ENCODE measurements at places on chromosomes 6 and 20. TPM values are rescaled to one million over a fixed set of nuclear protein-coding genes. Genes with fewer than 3 reads are reported as not detected.

The PHACTR3 gene
- total RNA-seq = not detected

The SNAI1 gene
- total RNA-seq = 0.75 TPM

The FNDC11 gene
- total RNA-seq = 0.55 TPM

The SULF2 gene
- 0.68 TPM for total RNA-seq

The ANGPT4 gene
- total RNA-seq = not detected

The SLC17A9 gene
- total RNA-seq = 40.9 TPM

The SOBP gene
- total RNA-seq = 1.2 TPM

The MICB gene
- 41.5 TPM for total RNA-seq

The SAMD10 gene
- 16.2 TPM for total RNA-seq

- DNase-seq = no peak
- peaks cover 9% of the 10 kb centered on the region for H3K4me1 ChIP-seq
- H3K4me3 ChIP-seq = no peak overlapping the region
- no peaks in the 10 kb centered on the region for H3K27me3 ChIP-seq
Observed at GRCh38 chr20:3226864-3227263, 12.1 kb downstream of the SLC4A11 start.

DNA sequence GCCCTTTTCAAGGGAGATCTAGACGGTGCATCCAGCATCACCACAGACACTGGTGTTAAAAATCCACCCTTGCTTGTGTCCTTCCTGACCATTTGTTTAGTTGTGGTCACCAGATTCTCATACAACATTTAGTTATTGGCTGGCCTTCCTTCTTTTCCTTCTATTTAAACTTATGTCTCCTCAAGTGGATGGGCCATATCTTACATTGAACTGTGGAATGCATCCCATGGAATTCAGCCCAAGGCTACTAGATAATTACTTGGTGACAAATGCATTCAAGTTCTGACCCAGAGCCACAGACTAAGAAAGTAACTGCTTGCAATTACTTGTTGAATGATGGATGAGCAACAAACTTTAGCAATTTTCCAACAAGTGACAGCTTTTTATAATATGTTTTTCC is 198.9 kb upstream of the SSTR4 start:
- no peak overlapping the region for H3K27ac ChIP-seq
- H3K27me3 ChIP-seq = no peaks in the 10 kb centered on the region
- H3K36me3 ChIP-seq = no peaks in the 10 kb centered on the region
- no peak for DNase-seq
- H3K4me3 ChIP-seq = no peak overlapping the region
- H3K4me1 ChIP-seq = no peaks in the 10 kb centered on the region

DNA sequence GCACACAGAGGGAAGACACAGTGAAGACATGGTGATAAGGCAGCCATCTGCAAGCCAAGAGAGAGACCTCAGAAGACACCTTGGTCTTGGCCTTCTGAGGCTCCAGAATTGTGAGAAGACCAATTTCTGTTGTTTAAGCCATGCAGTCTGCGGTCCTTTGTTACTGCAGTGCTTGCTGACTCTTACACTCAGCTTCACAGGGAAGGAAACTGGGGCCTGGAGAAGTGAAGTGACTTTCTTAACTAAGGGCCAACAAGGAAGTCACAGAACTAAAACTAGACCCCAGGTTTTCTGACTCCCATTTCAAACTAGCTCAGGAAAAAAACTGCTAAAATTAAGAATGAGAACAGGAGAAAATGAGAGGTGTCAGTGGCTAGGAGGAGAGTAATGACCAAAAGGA is 74.3 kb downstream of the TNFRSF21 start:
- peaks cover 2% of the 10 kb centered on the region for H3K27me3 ChIP-seq
- no peak for DNase-seq
- H3K27ac ChIP-seq = no peak overlapping the region
- H3K36me3 ChIP-seq = no peaks in the 10 kb centered on the region
- H3K4me3 ChIP-seq = no peak overlapping the region
- peaks cover 7% of the 10 kb centered on the region for H3K4me1 ChIP-seq

- H3K36me3 ChIP-seq = no peaks in the 10 kb centered on the region
- peaks cover 3% of the 10 kb centered on the region for H3K4me1 ChIP-seq
- DNase-seq = peak; percentile 84
- H3K4me3 ChIP-seq = no peak overlapping the region
- H3K27me3 ChIP-seq = peaks cover 7% of the 10 kb centered on the region
- no peak overlapping the region for H3K27ac ChIP-seq
Observed at GRCh38 chr6:44475779-44476434, 88.4 kb downstream of the CDC5L start.

GRCh38 chr20:50163570-50164317 is 10.2 kb upstream of the PEDS1 start:
- H3K4me1 ChIP-seq = peaks cover 9% of the 10 kb centered on the region
- DNase-seq = no peak
- no peak overlapping the region for H3K4me3 ChIP-seq
- H3K36me3 ChIP-seq = no peaks in the 10 kb centered on the region
- peaks cover 4% of the 10 kb centered on the region for H3K27me3 ChIP-seq

- H3K4me3 ChIP-seq = no peak overlapping the region
- no peaks in the 10 kb centered on the region for H3K36me3 ChIP-seq
- H3K4me1 ChIP-seq = no peaks in the 10 kb centered on the region
- H3K27ac ChIP-seq = no peak overlapping the region
- H3K27me3 ChIP-seq = no peaks in the 10 kb centered on the region
Observed at GRCh38 chr6:51559059-51559458, 528.4 kb downstream of the PKHD1 start.

- H3K27me3 ChIP-seq = no peaks in the 10 kb centered on the region
Observed at GRCh38 chr20:15930311-15931305, 642.6 kb downstream of the KIF16B start.

DNA sequence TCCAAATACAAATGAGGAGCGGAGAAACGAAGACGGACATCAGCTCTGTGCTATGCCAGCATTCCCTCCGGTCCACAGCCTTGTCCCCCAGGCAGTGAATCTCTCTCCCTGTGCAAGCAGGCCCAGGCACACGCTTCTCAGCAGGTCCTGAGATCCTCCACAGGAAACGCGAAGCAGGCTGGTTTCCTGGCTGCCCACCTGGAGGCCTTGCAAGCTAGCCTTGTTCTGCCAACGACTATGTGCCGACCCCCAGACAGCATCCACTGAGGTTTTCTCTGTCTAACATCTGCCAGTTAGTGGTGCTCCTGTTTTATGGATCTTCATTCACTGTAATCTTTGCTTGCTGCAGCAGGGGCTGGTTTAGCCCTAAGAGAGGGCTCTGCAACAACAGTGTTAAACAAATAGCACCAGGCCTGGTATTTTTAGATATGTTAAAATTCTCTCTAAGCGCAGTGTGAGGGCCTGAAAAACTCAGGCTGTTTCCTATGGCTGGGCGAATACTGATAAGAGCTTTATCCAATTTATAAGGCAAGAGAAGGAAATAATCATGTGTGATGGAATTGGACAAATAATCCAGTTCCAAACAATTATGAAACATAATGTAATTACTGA is 386.0 kb upstream of the ARID1B start:
- DNase-seq = no peak
- H3K36me3 ChIP-seq = no peaks in the 10 kb centered on the region
- H3K4me3 ChIP-seq = no peak overlapping the region
- H3K4me1 ChIP-seq = peaks cover 10% of the 10 kb centered on the region

GRCh38 chr6:1066449-1067090 is 245.3 kb upstream of the FOXQ1 start:
- H3K27me3 ChIP-seq = peaks cover 12% of the 10 kb centered on the region
- H3K27ac ChIP-seq = no peak overlapping the region
- H3K4me1 ChIP-seq = no peaks in the 10 kb centered on the region
- no peaks in the 10 kb centered on the region for H3K36me3 ChIP-seq
- H3K4me3 ChIP-seq = no peak overlapping the region
- DNase-seq = no peak

DNA sequence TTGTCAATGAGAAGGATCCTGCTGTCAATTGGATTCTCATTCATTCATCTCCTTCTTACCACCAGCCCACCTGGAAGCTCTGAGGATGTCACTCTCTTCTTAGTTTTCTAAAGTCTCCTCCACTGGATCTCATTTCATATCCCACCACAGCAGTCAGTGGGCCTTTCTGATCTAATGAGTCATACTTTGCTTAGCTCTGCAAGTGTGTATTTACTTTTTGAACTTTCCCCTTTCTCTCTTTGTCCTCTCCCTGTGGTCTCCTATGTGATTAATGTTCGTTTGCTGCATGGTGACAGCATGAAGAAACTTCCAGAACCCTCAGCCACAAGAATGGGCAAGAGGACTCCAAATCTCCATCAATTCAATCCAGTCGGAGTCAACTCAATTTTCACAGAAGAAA is 63.6 kb upstream of the SYNDIG1 start:
- peak overlapping the region; percentile 89 for H3K27ac ChIP-seq
- H3K4me3 ChIP-seq = no peak overlapping the region
- no peak for DNase-seq

DNA sequence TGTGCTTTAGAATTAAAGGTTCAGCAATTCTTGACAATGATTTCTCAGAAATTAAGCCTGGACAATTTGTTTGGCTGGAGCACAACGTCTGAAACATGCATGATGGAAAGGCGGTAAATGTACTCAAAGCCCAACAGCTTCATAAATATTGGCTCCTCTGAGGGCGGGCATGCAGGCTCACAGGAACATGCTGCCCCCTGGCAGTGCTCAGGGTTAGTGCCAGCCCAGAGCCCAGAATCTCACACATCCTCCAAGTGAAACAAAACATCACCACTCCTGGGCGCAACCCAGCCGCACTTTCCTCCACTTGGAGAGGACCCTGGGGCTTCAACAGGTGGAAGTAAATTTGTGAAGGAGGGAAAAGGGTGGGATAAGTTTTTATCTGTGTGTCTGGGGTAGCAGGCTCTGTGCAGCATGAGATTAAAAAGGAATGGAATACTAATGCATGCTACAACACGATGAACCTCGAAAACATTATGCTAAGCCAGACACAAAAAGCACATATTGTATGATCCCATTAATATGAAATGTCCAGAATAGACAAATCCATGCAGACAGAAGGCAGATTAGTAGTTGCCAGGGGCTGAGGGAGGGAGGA is 54.1 kb upstream of the PTPRT start:
- no peak overlapping the region for H3K27ac ChIP-seq
- H3K36me3 ChIP-seq = no peaks in the 10 kb centered on the region

DNA sequence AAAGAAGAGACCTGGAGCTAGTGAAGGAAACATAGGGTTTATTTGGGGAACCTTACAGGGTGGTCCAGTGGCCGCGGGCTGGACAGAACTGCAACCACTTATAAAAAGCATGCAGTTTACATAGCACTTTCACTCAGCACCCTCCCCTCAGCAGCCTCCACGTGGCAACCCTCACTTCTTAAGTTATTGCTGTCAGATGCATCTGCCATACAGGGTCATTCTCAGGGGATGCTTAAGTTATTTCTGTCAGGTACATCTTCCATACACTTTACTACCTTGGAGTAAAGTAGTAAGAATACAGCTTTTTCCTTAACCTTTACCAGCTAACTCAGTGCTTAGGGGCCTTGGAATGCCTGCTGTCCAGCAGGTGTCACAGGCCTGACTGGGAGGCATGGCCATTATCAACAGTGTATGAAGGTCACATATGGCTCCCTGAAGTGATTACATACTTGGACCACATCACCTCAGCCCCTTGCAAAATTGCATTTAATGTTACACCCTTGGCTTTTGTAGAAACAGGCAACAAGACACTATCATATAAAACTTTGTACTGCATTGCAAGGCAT is 2.0 kb upstream of the NOL7 start:
- peaks cover 7% of the 10 kb centered on the region for H3K36me3 ChIP-seq
- no peak overlapping the region for H3K27ac ChIP-seq
- peak overlapping the region; percentile 16 for H3K4me3 ChIP-seq
- no peak for DNase-seq
- no peaks in the 10 kb centered on the region for H3K27me3 ChIP-seq

DNA sequence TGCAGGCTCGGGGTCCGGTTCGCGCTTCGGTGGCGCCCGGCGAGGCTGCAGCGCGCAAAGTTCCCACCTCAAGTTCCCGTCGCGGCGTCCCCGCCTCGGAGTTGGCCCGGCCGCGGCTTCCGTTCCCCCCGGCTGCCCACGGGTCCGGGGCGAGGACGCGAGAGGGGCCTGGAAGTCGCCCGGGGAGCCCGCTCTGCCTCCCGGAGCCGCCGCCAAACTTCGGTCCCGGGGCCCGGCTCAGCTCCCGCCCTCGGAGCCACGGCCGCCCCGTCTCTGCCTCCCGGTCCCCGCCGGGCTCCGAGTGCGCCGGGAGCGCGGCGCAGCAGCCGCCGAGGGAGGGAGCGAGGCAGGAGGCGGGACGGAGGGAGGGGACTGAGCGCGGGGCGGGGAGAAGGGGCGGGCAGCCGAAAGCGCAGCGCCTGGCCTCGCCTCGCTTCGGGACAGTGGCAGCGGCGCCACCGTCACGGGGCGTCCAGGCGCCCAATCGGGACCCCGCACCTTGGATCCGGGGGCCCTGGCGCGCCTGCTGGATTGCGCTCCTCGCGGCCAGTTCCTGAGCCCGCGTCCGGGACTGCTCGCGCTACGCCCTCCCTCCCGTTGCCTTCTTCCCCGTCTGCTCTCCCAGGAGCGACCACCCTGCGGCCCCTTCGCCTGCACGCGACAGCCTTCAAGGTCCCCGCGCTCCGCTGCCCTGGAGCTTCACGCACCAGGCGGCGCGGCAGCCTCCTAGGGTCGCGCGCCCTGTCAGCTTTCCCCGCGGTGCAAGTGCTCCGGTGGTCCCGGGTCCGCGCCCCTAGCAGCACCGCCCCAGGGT is at the start of gene KCNG1:
Gene KCNG1, minus strand, starts transcription at position 305 of the 814 bp plus-strand sequence. CDS start 12,769 bp downstream, outside the sequence.
- no peak within 1 kb of the TSS for H3K27ac ChIP-seq
- no peaks in the 10 kb centered on the region for H3K36me3 ChIP-seq
- peaks cover 6% of the 10 kb centered on the region for H3K4me1 ChIP-seq
- peak within 1 kb of the TSS; percentile 60 for H3K4me3 ChIP-seq

DNA sequence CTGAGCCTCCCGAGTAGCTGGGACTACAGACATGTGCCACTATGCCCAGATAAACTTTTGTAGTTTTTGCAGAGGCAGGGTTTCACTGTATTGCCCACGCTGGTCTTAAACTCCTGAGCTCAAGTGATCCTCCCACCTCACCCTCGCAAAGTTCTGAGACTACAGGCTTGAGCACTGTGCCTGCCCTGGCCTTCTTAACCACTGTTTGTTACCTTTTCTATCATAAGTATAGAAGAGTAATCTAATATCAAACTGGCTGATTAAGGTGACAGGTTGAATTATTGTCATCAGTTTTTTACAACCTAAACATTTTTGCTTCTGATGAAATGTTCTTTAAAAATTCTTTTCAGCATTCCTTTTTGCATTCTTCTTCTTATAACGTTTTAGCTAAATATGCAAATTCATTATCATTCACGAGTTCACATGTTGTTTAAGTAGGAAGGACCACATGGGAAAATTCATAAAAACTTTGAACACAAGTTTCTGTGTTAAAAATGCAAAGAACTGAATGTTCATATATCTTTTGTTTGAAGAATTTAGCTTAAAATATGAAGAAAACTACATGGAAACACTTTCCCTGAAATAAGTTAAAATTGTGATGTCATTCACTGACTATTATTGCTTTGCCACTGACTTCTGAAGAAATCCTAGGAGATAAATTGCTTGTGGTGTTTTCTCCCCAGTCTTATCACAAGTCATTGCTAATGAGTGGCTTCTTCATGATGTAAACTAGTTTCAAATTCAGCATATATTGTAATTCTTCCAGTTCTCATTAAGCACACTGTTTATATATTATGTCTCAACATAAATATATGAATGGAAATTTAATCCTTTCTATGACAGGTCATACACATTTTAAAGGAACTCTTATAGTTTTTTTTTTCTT is 106.7 kb downstream of the ADGRB3 start:
- no peak for DNase-seq
- H3K36me3 ChIP-seq = no peaks in the 10 kb centered on the region
- H3K4me1 ChIP-seq = peaks cover 5% of the 10 kb centered on the region
- H3K4me3 ChIP-seq = no peak overlapping the region
